ENCODE measurements at places on chromosomes 3 and 15.

DNA sequence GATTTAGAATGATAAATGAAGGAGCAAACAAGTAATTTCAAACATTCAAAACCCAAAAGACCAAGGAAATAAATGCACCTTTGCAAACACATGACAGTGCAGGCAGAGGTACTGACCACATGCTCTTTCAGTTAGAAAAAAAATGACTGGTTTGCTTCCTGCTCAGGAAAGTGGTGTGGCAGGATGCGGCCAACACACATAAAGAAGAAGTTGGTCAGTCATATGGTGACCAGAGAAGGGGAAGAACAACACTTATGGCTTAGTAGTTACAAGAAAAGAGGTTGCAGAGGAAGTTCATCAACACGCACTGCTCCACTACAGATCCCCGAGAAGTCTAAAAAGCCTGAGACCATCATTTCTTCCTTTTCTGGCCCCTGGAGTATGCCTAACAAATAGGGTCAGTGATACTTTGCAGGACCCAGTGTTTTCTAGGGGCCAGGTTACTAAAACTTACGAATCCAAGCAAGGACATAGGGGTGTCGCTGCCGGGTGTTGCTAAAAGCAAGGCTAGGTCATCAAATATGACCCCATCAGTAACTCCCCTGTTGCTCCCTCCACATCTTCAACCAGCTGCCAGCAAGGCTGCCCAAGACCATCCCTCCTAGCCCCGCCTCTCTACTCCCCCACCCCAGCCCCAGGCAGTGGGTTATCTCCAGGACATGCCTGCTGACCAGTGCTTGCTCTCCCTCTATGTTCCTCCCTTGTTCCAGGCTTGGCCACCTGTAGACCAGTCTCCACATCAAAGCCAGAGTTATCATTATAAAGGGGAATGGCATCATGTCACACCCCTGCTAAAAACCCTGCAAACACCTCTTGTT is 11.2 kb downstream of the ATP8B4 start:
- DNase-seq, result no peak

DNA sequence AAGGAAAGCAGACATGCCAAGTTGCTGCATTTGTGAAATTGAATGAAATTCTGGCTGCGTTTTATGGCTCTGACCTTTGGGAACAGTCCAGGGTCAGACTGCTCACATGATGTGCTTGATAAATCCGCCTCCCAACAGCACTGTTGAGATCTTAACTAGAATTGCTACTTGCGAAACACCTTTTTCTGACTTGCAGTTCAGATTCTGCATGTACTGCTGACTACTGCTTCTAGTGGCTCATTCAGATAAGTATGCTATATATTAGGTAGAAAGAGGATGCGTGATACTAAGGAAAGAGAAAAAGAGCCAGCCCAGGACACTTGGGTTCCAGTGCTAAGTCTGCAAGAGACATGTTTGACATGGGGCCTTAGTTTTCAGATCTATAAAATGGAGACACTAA is 129.4 kb downstream of the LPP start:
- DNase-seq, result no peak

DNA sequence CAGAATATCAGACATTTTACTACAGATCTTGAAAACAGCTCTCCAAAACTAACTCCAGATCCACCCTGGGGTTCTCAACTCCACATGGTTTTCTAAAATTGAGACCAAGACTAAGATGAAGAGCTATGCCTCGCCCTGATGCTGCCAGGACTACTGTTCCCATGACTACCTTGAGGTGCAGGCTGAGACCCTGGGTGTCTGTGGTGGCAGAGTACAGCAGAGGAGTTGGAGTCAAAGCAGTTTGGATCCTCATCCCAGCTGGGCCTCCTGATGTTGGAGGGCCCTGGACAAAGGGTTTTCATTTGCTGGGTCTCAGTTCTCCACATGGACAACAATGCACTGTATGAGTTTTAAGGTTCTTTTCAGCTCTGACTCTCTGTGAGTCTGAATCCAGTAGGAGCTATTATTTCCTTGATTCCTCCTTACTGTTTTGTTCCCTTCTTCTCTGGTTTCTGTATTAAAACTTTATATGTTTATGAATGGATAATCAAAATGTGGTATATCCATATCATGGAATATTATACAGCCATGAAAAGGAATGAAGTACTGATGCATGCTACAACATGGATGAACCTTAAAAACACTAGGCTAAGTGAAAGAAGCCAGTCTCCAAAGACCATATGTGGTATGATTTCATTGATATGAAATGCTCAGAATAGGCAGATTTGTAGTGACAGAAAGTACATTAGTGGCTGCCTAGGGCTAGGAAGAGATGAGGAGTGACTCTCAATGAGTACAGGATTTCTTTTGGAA is 93.0 kb downstream of the CPN2 start:
- no peak for DNase-seq

DNA sequence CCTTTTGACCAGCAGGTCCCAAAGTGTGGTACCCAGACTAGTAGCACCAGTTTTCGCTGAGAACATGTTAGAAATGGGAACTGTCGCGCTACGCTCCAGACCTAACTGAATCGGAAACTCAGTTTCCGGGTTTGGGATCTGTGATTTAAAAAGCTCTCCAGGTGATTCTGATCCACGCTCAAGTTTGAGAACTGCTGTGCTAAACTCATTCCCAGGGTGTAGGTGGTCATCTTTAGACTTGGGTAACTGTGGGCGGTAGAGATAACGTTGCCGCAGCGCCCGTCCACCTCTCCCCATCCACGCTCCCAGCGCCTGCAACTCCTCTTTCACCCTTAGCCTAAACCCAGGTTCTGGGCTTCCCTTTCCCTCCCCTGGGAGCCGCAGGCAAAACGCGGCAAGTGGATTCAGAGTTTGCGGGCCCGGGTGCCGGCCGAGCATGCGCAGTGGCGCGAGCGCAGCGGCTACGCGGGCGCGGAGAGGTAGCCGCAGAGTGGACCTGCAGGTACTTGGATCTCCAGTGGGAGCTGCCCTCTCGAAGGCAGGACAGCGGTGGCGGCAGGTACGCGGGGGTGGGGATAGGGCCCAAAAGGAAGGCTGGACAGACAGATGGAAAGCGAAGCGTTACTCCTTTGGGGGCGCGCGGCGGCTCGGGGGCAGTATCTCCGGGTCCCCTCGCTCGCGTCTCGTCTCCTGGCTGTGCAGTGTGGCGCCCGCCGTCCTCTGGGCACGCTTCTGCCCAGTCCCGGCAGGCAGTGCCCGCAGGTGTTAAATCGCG is at the start of gene PLS1:
Gene PLS1, plus strand, starts transcription at position 443 of the 775 bp plus-strand sequence. CDS start 67,845 bp downstream, outside the sequence.
- DNase-seq, result peak; percentile 91

DNA sequence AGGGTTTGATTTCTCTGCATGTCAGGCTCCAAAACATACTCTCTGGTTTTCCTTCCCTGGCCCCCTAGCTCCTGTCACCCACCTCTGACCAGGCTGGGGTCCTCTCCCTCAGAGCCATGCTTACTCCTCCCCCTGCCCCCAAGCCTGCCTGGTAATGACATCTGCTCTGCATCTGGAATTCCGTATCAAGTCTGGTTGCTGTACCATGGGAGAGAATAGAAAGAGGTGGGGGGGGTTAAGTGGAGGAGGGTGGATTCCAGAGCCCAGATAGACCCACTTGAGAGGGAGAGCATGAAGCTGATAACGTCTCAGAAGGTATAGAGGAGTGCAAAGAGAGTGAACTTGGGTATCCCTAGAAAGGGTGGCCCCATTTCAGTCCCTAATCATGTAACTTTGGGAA is 4.2 kb downstream of the IGDCC4 start:
- no peak for DNase-seq

DNA sequence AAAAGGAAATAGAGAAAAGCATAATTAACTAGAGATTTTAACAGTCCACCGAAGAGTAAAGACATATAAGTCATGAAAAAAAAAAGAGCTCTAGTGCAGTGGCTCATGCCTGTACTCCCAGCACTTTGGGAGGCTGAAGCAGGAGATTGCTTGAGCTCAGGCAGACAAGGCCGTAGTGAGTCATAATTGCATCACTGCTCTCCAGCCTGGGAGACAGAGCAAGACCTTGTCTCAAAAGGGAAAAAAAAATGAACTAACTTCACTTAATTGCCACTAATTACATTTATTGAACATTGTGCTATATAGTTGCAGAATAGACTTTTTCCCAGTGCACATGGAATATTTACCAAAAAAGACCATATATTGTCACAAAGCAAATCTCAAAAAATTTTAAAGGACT is 221.8 kb downstream of the CBLB start:
- no peak for DNase-seq

DNA sequence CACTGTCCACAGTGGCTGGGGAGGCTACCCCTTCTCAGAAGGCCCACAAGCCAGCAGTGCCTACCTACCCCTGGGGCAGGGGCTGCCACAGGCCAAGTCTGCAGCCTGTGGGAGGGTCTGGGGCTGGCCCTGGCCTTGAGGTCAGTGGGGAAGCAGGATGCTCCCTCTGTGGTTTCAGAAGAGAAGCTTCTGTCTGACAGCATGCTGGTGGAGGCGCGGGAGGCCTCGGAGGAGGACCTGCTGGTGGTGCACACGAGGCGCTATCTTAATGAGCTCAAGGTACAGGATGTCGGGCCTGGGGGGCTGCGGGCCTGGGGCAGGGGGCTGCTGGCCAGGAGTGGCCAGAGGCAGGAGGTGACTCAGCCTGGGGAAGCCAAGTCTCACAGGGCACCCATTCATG is 3.2 kb downstream of the HDAC11 start:
- DNase-seq, result no peak

DNA sequence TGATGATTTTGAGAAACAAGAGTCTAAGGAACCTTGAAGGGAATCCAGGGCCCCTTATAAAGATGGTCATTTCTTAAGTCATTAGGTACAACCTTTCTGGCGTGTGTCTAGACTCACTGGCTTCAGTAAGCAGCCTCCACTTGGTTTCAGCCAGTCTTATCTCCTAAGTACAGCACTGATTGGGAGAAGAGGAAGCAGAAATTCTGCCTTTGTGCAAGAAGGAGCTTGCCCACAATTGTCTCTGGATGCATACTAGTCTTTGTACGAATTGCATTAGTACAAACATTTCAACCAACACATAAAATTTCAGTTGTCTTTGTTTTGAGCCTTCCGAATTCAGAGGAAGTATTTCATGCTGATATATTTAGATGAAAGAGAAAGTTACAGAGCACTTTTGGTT is 139.4 kb downstream of the SLCO3A1 start:
- DNase-seq, result no peak

DNA sequence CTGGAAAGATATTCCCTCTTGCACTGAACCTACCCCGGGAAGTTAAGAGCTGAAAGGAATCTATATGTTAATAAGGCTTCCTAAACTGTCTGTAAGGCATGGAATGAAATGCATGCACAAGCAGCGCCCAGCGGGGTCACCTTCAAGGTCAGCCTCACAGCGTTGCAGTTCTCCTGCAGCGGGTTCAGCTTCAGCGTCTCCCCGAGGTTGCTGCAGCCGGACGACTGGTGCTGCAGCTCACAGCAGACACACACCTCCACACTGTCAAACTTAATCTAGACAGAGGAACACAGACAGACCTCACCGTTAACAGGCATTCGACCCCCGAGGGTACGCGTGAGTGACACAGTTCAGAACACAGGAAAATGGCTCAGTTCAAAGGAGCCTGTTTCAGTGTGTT is 73.3 kb downstream of the NSMCE3 start:
- DNase-seq, result no peak

- DNase-seq, result no peak
These were observed 6.9 kb downstream of the CMTM7 start for GRCh38 chr3:32398531-32398930.

- no peak for DNase-seq
These were observed 12.4 kb downstream of the QRICH1 start for GRCh38 chr3:49081429-49081828.

DNA sequence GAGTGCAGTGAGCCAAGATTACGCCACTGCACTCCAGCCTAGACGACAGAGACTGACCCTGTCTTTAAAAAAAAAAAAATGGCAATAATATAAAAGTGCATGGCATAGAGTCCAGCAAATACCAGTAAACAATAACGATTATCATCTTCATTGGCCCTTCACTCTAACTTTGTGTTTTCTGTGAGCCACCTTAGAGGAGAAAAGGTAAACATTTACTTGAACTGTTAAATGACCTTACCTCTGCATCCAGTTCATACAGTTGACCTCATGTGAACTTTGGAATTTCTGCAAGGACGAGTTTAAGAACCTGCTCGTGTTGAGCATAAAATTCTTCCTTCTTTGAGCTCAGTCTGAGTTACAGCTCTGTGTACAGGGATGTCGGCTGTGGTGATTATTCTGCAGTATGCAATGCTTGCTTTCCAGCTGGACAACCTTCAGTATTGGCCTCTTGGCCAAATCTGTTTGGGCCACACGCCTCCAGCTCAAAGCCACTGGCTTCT is 56.6 kb downstream of the RLBP1 start:
- no peak for DNase-seq
